ENCODE measurements at places on chromosomes 5 and 9.

DNA sequence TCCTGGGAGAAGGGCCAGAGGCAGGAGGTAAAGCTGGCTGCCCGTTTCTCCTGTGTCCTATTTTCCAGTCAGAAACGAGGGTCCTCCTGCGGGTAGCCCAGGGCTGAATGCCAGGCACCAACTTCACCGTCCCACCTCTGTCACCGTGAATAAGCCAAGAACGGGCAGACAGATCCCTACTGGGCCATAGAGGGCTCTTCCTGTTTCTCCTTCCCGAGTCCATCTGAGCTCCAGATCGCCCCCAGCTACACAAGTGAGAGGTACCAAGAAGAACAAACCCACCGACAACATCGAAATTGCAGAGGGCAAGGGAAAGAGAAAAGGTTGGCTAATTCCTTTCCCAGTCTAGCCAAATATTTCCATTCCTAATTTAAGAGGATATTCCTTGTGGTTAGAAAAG is 93.7 kb downstream of the SPOCK1 start:
- DNase-seq, result no peak

- no peak for DNase-seq
Measured at GRCh38 chr5:66362687-66363086, 218.6 kb downstream of the SREK1 start.

DNA sequence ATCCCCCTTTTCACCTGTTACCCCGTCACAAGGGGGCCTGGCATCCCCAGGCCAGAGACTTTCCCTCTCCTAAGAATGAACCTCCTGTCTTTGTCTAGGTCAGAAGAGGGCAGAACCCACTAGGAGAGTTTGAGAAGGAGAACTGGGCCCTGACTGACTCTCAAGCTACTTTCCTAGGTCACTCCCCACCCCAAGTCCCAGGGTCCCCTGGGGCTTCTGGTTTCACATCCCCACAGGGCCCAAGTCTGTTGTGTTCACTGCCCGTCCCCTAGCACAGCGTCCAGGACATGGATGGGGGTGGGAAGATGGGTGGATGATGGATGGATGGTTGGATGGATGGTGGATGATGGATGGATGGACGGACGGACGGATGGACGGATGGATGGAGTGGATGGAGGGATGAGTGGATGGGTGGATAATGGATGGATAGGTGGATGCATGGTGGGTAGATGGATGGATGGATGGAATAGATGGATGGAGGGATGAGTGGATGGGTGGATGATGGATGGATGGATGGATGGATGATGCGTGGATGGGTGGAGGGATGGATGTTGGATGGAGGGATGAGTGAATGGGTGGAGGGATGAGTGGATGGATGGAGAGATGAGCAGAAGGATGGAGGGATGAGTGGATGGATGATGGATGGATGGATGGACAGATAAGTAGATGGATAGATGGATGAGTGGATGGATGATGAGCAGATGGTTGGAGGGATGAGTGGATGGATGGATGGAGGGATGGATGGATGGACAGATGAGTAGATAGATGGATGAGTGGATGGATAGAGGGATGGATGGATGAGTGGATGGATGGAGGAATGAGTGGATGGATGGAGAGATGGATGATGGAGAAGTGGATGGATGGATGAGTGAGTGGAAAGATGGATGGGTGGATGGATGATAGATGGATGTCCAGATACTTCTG is 50.6 kb downstream of the KCNT1 start:
- DNase-seq, result peak; percentile 45

- peak; percentile 98 for DNase-seq
Measured at GRCh38 chr9:134407121-134407779, 81.0 kb downstream of the RXRA start.

Data from NB4 (cell line).